ENCODE measurements at places on chromosomes 1 and 21.

DNA sequence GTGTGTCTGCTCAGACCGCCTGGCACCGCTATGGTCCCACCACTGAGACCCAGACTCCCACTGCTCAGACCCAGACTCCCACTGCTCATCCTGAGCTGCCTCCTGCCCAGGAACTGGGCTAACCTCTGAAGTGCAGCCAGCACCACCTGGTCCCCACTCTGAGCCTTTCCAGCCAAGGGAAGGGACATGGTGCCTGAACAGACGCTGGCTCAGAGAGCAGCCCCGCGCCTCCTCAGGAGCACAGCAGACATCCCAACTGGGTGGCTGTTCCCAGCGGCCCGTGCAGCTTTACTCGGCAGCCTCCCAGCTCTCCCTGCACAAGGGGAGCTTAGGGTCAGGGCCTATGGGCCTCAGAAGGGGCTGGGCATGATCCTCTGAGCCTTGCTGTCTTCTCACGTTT, 27.8 kb upstream of the CNTN2 start:
- DNase-seq: no peak

DNA sequence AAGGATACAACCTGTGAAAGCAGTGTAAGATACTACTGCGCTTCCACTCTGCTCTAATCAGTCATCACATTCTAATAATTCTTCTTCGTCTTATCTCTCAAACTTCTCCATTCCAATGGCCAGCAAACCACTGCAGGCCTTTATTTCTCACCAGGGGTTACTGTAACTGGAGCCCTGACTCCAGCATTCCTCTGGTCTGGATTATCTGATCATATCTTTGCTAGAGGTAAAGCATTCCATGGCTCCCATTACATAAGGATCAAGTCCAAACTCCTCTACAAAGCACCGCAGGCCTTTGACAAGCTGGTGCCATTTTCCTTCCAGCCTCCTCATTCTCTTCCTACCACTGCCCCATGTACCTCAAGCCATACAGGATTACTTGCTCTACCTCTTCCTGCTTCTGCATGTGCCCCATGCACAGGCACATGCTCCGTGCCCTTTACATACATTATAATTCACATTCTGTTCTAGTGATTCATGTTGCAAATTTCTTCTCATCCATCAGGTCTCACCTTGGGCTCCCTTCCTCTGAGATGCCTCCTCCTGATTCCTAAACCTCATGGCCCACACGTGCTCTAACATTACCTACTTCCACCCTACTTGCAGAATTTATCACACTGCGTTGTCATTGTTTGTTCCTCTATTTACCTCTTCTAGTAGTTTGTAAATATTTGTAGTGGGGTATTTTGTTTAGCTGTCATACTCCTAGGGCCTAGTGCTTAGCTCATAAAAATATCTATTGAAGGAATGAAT, 9.3 kb upstream of the SERBP1 start:
- no peak for DNase-seq

DNA sequence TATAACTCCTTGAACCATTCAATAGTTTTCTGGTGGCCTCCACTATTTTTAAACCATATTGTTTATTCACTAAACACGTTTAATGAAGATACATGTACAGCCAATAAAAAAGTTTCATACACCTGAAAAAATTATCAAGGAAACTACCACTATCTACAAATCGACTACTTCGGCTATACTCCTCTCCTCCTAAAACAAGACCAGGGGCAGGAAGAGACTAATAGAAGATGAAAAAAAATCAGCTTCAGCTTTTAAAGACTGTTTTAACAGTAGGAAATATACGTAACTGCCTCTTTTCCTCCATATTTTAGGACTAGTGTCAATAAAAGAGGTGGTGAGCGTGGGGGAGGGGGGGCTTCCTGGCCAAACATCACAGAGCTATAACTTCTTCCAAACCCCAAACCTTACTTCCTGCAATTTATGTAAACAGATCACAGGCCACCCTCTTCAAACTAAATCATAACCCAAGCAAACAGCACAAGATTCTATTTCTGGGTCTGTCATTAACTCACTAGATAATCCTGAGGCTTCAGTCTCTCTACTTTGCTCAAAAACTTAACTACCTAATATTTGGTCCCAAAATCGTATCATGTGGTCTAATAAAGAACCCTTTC, 15.1 kb downstream of the FOXJ3 start:
- DNase-seq: no peak

GRCh38 chr1:207388721-207389120, 65.4 kb upstream of the CR2 start:
- no peak for DNase-seq

DNA sequence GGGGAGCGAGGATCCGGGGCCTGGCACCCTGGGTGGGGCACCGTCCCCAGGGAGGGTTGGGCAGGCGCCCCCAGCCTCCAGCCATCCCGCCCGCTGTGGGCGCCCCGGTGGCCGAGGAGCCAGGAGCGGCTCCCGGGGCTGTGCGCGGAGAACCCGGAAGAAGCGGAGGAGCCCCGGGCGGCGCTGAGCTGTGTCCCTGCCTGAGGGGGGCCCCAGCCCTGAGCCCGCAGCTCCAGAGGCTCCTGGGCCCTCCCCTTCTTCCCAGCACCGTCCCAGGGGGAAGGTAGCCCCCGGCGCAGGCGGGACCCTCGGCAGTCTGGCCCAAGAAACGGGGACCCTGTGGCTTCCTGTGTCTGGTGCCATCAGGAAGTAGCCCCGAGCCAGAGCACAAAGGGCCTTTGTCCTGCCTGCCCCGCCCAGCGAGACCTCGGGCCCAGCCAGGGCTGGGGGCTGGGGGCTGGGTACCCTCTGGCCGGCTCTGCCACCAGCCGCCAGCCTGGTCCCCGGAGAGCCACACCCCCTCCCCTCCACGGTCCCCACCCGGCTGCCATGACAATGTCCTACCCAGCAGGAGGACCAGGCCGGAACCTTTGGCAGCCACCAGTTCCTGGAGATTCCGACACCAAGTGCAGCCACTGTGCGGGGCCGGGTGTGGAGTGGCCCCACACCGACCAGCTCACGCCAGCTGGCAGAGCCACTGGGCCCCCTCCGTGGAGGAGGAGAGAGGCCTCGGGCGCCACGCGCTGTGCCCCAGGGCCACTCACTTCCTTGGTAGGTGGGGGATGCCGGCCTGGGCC, 15.6 kb upstream of the TTLL10 start:
- peak; percentile 63 for DNase-seq

GRCh38 chr1:168643152-168643551, 66.7 kb downstream of the XCL1 start:
- DNase-seq: no peak

DNA sequence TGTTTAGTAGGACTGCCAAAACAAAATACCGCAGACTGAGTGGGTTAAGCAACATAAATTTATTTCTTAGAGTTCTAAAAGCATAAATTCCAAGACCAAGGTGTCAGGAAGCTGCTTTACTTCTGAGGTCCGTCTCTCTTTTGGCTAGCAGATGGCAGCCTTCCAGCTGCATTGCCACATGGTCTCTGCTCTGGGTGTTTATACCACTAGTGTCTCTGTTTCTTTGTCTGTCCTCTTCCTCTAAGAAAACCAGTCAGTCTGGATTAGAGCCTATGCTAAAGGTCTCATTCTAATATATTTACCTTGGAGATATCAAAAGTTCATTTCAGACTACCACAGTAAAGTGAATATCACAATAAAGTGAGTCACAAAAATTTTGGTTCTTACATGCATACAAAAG, 519.8 kb downstream of the COL11A1 start:
- no peak for DNase-seq

GRCh38 chr1:110039641-110040040, 5.2 kb downstream of the STRIP1 start:
- no peak for DNase-seq

DNA sequence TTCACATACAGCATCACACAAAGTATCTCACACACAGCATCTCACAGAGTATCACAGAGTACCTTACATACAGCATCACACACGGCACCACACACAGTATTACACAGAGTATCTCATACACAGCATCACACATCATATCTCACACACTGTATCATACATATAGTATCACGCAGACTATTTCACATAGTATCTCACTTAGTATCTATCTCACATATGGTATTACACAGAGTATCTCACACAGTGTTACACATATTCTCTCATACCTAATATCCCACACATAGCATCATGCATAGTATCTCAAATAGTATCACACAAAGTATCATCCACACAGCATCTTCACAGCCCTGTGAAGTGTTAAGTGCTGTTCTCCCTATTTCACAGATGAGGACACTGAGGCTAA, 121.5 kb upstream of the RAB4A start:
- DNase-seq: no peak

Data from activated B cell treated with CpG ODN at 0.5 μM for 24 hours (primary cell).